ENCODE measurements at places on chromosomes 12 and 14.

- peaks cover 4% of the 10 kb centered on the region for H3K4me1 ChIP-seq
- no peak overlapping the region for H3K27ac ChIP-seq
- H3K4me3 ChIP-seq, result no peak overlapping the region
- H3K27me3 ChIP-seq, result peaks cover 8% of the 10 kb centered on the region
These were observed 85.8 kb upstream of the NELL2 start for GRCh38 chr12:44961887-44962286.

DNA sequence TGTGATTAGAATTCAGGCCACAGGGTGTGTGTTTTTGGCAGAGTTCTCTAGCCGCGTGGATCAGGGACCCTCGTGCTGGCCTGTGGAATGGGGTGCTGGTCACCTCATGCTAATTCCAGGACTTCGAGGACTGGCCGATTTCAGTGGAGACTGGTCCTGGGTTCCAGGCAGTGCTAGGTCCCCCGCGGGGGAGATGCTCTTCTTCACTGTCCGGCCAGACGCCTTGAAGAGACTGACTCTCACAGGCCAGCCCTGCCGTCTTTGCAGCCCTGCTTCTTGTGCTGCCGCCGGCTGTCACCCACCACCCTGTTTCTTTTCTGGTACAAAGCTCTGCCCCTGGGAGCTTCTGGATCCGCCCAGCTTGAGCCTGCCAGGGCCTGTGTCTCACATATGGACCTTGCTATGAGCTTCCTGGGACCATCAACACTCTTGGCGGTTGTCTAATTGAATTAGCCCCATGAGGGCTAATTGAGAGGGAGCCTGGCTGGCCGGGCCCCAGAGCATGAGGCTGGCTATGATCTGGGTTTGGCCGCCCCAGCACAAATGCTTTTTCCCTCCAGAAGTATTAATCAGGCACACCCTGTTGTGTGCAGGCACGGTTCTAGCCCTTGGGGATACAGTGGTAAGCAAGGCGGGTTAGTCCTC, 8.2 kb downstream of the MLXIP start:
- DNase-seq, result no peak
- H3K27ac ChIP-seq, result peak overlapping the region; percentile 90
- no peak overlapping the region for H3K4me3 ChIP-seq

GRCh38 chr14:50099335-50099734, 17.0 kb downstream of the VCPKMT start:
- peaks cover 45% of the 10 kb centered on the region for H3K36me3 ChIP-seq
- H3K27me3 ChIP-seq, result no peaks in the 10 kb centered on the region
- peaks cover 85% of the 10 kb centered on the region for H3K4me1 ChIP-seq
- DNase-seq, result no peak

DNA sequence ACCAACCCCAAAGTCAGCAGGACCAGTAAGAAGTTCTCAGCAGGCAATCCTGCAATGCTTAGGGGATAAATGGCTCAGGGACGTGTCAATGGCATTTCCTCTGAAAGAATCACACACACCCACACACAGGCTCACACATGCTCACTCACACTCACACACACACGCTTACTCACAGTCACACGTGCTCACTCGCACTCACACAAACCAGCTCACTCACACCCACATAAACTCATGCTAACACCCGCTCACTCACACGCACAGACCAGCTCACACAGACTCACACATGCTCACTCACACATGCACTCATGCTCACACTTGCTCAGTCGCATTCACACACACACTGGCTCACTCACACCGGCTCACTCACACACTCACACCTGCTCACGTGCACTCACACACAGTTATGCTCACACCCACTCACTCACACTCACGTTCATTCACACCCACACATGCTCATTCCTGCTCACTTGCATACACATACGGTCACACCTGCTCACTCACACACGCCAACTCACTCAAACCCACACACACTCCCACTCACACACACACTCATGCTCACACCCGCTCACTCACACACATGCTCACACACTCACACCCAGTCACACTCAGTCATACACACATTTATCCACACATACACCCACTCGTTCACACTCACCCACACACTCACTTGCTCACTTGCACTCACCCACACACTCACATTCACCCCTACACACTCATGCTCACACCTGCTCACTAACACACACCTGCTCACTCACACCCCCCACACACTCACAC, 436.8 kb downstream of the BCL11B start:
- peaks cover 2% of the 10 kb centered on the region for H3K27me3 ChIP-seq
- H3K27ac ChIP-seq, result no peak overlapping the region
- no peaks in the 10 kb centered on the region for H3K36me3 ChIP-seq
- DNase-seq, result no peak

GRCh38 chr12:3157581-3158323, 80.6 kb downstream of the TSPAN9 start:
- peaks cover 9% of the 10 kb centered on the region for H3K27me3 ChIP-seq
- no peak overlapping the region for H3K27ac ChIP-seq
- no peak for DNase-seq

- H3K36me3 ChIP-seq, result no peaks in the 10 kb centered on the region
- no peak for DNase-seq
- no peaks in the 10 kb centered on the region for H3K4me1 ChIP-seq
- no peak overlapping the region for H3K4me3 ChIP-seq
- no peaks in the 10 kb centered on the region for H3K27me3 ChIP-seq
These were observed 28.9 kb upstream of the TSPAN8 start for GRCh38 chr12:71186571-71187288.

- peaks cover 17% of the 10 kb centered on the region for H3K4me1 ChIP-seq
- peak overlapping the region; percentile 64 for H3K4me3 ChIP-seq
These were observed 29.4 kb downstream of the RPGRIP1 start for GRCh38 chr14:21309238-21309636.

DNA sequence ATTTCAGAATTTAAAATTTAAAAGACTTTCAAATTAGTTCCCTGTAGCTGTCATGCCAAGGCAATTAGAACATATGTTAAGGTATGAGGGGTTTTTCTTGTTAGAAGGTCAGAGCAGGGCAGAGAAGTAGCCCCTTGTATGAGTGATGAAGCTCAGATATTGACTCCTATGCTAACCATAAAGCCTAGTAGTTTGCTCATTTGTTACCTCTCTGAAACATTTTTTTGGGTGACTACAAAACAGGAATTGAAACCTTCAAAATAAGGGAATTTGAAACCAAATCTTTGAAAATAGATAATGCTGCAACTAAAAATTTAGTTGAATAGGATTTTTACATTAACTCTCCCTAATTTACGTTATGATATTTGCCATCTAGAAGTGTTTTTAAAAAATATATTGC, 333.5 kb downstream of the NAV3 start:
- no peaks in the 10 kb centered on the region for H3K4me1 ChIP-seq
- H3K27ac ChIP-seq, result no peak overlapping the region
- no peaks in the 10 kb centered on the region for H3K36me3 ChIP-seq
- DNase-seq, result no peak

DNA sequence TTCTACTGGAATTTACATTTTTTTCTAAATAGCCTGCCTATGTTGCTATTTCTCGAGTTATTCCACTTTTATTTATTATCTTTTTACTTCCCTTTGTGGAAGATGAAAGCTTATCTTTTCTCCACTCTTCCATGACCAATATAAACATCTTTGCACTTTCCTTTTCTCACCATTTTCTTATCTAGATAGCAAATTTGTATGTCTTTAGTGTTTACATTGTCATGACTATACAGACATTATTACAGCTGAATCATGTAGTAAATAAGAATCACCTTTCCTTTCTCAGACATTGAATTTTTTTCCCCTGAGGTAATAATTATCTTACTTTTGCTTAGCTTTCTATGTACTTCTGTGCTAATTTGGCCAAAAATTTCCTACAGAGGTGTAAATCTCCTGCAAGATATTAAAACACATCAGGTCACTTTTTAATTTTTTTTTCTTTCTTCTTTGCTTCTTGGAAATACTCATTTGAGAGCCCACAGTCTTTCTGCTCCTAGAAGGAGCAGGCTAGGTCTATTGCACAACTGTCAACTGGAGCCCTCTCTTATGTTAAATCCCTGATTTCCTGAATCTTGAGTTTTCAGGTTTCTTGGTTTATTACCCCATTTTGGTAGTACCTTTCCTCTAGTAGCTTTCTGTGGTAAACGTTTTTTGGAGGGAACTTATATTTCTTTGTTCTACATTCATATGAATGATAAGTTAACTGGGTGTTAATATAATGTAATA, 109.0 kb upstream of the ATP2B1 start:
- DNase-seq, result no peak
- no peaks in the 10 kb centered on the region for H3K36me3 ChIP-seq
- no peak overlapping the region for H3K27ac ChIP-seq
- peaks cover 3% of the 10 kb centered on the region for H3K27me3 ChIP-seq
- H3K4me1 ChIP-seq, result no peaks in the 10 kb centered on the region
- H3K4me3 ChIP-seq, result no peak overlapping the region

DNA sequence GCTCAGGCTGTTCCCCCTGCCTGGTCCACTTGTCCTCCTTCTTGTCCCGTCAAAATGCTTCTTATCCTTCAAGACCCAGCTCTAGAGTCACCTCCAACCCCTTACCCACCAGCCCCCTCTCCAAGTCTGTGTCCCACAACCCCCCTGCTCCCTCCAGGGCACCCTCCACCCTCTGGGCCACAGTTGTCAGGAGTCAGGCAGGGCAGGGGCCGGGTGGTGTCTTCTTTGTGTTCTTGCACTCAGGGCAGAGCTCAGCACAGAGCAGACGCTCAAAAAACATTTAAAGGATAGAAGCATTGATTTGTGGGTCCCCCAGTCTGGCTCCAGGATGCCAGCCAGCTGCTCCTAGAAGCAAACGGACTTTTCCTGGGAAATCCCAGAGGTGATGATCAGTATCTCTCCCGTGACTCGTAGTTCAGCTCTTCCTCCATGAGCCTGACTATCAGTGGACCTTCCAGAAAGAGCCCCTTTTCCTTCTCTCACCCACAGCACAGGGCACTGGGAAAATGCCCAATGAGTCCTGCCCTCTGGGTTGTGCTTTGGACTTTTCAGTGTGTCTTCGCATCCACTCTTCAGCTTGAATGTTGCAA, 17.2 kb upstream of the BDKRB1 start:
- no peak for DNase-seq
- H3K27me3 ChIP-seq, result peaks cover 4% of the 10 kb centered on the region
- no peaks in the 10 kb centered on the region for H3K36me3 ChIP-seq
- H3K4me3 ChIP-seq, result no peak overlapping the region
- no peaks in the 10 kb centered on the region for H3K4me1 ChIP-seq
- no peak overlapping the region for H3K27ac ChIP-seq

DNA sequence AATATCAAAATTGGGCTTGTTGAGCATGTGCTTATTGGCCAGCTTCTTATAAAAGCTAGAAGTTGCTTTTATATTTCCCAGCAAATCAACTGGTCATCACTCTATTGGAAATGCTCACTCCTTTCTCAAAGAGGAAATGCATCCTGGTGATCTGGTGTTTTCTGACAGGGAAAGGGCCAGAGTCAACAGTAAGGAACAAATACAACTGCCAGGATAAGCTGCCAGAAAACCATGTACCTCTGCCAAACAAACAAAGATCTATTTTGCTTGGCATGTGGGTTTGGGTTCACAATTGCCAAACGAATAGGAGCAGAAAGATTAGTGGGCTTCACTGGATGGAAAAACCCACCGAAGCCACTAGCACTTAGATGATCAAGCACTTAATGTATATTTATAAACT, 126.9 kb upstream of the PDZRN4 start:
- no peak overlapping the region for H3K27ac ChIP-seq
- DNase-seq, result no peak
- H3K4me1 ChIP-seq, result no peaks in the 10 kb centered on the region
- H3K4me3 ChIP-seq, result no peak overlapping the region
- no peaks in the 10 kb centered on the region for H3K27me3 ChIP-seq
- no peaks in the 10 kb centered on the region for H3K36me3 ChIP-seq

- H3K27ac ChIP-seq, result no peak overlapping the region
- H3K27me3 ChIP-seq, result no peaks in the 10 kb centered on the region
- no peaks in the 10 kb centered on the region for H3K36me3 ChIP-seq
- no peak for DNase-seq
- H3K4me3 ChIP-seq, result no peak overlapping the region
These were observed 40.7 kb downstream of the STK38L start for GRCh38 chr12:27284751-27285150.

GRCh38 chr12:101480849-101481248, 5.7 kb downstream of the SPIC start:
- H3K27me3 ChIP-seq, result peaks cover 3% of the 10 kb centered on the region
- no peak overlapping the region for H3K4me3 ChIP-seq
- no peaks in the 10 kb centered on the region for H3K4me1 ChIP-seq
- H3K27ac ChIP-seq, result no peak overlapping the region
